ENCODE measurements at places on chromosomes 7 and 10.

GRCh38 chr10:53403688-53404087, 631.1 kb upstream of the MBL2 start:
- DNase-seq = peak; percentile 93
- H3K36me3 ChIP-seq = no peaks in the 10 kb centered on the region
- no peak overlapping the region for H3K4me3 ChIP-seq
- H3K27me3 ChIP-seq = no peaks in the 10 kb centered on the region
- H3K27ac ChIP-seq = no peak overlapping the region

- H3K27me3 ChIP-seq = no peaks in the 10 kb centered on the region
- no peaks in the 10 kb centered on the region for H3K4me1 ChIP-seq
- H3K4me3 ChIP-seq = no peak overlapping the region
- DNase-seq = no peak
Observed at GRCh38 chr7:69832356-69832755, 234.1 kb downstream of the AUTS2 start.

DNA sequence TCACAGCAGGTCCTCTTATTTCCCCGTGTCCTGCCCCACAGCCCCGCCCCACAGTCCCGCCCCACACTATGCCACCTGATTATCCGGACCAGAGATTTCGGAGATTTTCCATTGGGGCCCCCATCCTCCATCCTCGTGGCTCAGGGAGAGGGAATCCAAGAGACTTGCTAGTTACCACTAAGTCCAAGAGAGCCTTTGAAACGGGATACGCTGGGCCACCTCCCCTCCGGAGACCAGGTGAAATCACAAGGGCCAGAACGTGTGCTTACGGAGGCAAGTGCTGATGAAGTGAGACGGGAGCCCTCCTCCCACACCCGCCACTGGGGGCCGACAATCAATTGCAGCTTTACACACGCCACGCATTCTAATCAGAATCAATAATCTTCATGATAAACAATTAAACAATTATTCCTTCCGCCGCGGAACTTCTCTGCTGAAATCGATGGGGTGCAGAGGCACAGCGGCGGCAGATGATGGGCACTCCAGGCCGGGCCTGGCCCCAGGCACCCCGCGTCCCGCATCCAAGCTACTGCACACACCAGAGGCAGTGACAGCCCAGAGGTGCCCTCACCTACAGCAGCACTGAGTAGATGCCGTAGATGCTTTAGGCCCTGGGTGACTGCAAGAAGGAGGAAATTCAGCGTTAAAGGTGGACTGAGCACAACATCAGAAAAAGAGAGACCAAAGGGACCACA, 534.0 kb upstream of the FOXK1 start:
- no peaks in the 10 kb centered on the region for H3K4me1 ChIP-seq
- H3K27me3 ChIP-seq = no peaks in the 10 kb centered on the region
- H3K4me3 ChIP-seq = no peak overlapping the region

DNA sequence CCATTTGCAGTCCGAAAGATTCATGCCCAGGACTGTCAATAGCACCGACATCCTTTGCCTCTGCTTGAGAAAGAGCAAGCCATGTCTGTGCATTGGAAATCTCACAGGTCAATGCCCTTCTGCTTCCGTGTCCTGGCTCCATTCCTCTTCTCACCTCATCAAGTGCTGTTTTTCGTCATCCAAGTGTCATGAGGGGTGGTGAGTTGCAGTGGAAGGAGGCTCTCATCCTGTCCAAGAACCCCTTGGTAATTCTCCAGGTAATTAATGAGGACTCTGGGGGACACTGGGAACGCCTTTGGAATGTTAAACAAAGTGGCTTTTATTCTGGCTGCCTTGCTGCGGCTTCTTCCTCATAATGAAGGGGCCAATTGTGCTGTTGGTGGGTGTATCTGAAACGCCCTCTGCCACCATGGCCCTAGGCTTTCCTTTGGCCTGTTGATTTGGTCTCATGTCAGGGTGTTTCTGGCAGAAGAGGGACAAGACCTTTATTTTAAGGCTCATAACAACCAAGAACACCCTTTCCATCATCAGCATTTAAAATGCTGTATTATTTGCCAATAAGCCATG, 57.7 kb downstream of the PPP1R3C start:
- no peak overlapping the region for H3K4me3 ChIP-seq
- H3K36me3 ChIP-seq = no peaks in the 10 kb centered on the region
- DNase-seq = no peak
- no peaks in the 10 kb centered on the region for H3K27me3 ChIP-seq
- no peak overlapping the region for H3K27ac ChIP-seq

GRCh38 chr7:13770305-13770704, 219.2 kb downstream of the ETV1 start:
- no peaks in the 10 kb centered on the region for H3K4me1 ChIP-seq
- no peak overlapping the region for H3K4me3 ChIP-seq
- H3K27ac ChIP-seq = no peak overlapping the region
- no peaks in the 10 kb centered on the region for H3K27me3 ChIP-seq

DNA sequence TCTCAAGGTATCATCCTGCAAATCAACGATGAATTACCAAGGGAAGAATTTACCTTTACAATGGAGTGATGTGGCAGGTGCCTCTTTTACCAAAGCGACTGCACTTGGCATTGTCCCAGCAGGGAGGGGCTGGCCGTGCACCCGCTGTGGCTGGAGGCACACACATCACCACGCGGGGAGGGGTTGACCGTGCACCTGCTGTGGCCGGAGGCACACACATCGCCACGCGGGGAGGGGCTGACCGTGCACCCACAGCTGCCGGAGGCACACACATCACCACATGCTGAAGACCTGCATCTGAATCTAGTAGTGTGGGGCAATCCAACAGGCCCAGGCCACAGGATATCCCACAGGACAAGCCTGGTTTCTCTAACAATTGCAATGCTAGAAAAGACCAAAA, 493.5 kb downstream of the DNAJB6 start:
- no peak overlapping the region for H3K4me3 ChIP-seq
- no peaks in the 10 kb centered on the region for H3K27me3 ChIP-seq
- no peaks in the 10 kb centered on the region for H3K36me3 ChIP-seq
- peak; percentile 32 for DNase-seq
- no peaks in the 10 kb centered on the region for H3K4me1 ChIP-seq

- no peaks in the 10 kb centered on the region for H3K4me1 ChIP-seq
- no peaks in the 10 kb centered on the region for H3K27me3 ChIP-seq
- H3K36me3 ChIP-seq = no peaks in the 10 kb centered on the region
- peak overlapping the region; percentile 70 for H3K27ac ChIP-seq
- H3K4me3 ChIP-seq = no peak overlapping the region
Observed at GRCh38 chr7:100372694-100373093, 593 bp upstream of the PILRA start.

DNA sequence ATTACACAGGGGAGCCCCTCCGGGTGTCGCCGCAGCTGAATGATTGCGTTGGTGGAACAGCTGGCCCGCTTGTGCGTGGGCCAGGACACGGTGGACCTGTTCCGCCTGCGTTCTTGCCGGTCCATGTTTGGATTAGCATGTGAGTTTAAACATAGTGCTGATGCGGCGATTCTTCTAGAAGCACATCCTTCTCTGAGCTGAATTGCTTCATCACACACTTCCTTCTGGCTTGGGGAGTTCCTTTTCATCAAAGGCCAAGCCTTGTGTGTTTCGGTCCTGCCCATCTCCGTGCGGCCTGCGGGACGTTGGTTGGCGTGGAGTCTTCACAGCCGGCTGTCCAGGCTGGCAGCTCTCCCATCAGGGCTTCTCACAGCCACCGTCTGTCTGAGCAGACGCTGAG, 45.5 kb upstream of the SLC29A4 start:
- no peaks in the 10 kb centered on the region for H3K36me3 ChIP-seq
- DNase-seq = peak; percentile 53
- H3K27me3 ChIP-seq = no peaks in the 10 kb centered on the region
- no peaks in the 10 kb centered on the region for H3K4me1 ChIP-seq
- no peak overlapping the region for H3K27ac ChIP-seq

- H3K36me3 ChIP-seq = no peaks in the 10 kb centered on the region
- H3K4me1 ChIP-seq = no peaks in the 10 kb centered on the region
- no peaks in the 10 kb centered on the region for H3K27me3 ChIP-seq
- DNase-seq = no peak
- no peak overlapping the region for H3K27ac ChIP-seq
- no peak overlapping the region for H3K4me3 ChIP-seq
Observed at GRCh38 chr7:142519079-142520078, 229.9 kb upstream of the PRSS1 start.

DNA sequence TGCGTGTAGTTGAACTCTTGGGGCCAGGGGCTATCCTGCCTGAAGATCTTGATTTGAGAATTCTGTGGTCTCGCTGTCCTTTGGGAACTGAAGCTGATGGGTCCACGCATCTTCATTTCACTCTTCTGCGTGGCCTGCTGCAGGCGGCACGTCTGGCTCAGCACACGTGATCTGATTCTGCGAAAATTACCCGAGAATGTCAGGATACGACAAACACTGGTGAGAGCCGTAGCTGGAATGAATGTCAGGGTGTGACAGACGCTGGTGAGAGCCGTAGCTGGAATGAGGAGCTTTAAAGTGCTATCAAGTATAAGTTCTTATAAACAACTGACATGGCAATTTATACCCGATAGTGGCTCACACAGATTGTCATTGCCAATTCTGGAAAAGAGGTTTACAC, 44.6 kb upstream of the CFAP46 start:
- no peaks in the 10 kb centered on the region for H3K4me1 ChIP-seq
- H3K4me3 ChIP-seq = no peak overlapping the region
- H3K27me3 ChIP-seq = no peaks in the 10 kb centered on the region
- H3K27ac ChIP-seq = no peak overlapping the region
- peak; percentile 13 for DNase-seq

- peak overlapping the region; percentile 77 for H3K4me3 ChIP-seq
- no peaks in the 10 kb centered on the region for H3K27me3 ChIP-seq
- H3K36me3 ChIP-seq = no peaks in the 10 kb centered on the region
- H3K27ac ChIP-seq = peak overlapping the region; percentile 98
Observed at GRCh38 chr7:35695473-35695850, 527 bp upstream of the HERPUD2 start.

- H3K4me3 ChIP-seq = no peak overlapping the region
- no peaks in the 10 kb centered on the region for H3K27me3 ChIP-seq
- no peak overlapping the region for H3K27ac ChIP-seq
- DNase-seq = no peak
- no peaks in the 10 kb centered on the region for H3K4me1 ChIP-seq
Observed at GRCh38 chr10:115566867-115567266, 473.7 kb downstream of the ATRNL1 start.

- H3K4me1 ChIP-seq = no peaks in the 10 kb centered on the region
- no peak overlapping the region for H3K27ac ChIP-seq
- no peaks in the 10 kb centered on the region for H3K36me3 ChIP-seq
- no peak for DNase-seq
Observed at GRCh38 chr7:22846961-22847360, 24.3 kb upstream of the TOMM7 start.

DNA sequence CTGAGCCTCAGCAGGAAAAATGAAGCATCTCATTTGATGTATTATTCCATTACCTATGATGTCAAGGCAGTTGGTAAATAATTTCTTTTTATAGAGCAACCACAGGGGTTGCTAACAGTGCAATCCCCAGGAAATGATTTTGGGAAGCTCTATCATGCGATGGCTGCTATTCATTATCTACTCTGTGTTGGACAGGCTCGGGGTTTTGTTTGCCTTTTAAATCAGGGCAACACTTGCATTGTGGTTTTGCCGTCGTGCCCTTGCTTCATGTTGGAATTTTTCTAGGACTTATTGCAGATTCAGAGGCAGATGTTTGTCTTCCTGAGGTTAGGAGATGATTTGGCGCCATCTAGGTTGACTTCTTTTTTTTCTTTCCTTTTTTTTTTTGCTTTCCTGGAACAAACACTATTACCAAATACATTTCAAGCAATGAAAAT, 128.4 kb downstream of the BICC1 start:
- no peak overlapping the region for H3K27ac ChIP-seq
- no peaks in the 10 kb centered on the region for H3K36me3 ChIP-seq
- DNase-seq = no peak
- H3K4me1 ChIP-seq = no peaks in the 10 kb centered on the region
- no peaks in the 10 kb centered on the region for H3K27me3 ChIP-seq

GRCh38 chr7:150507947-150508602, 6.6 kb upstream of the GIMAP7 start:
- H3K4me3 ChIP-seq = no peak overlapping the region
- no peaks in the 10 kb centered on the region for H3K4me1 ChIP-seq
- H3K36me3 ChIP-seq = no peaks in the 10 kb centered on the region

GRCh38 chr7:46317256-46317655, 396.2 kb upstream of the IGFBP3 start:
- no peak for DNase-seq
- no peaks in the 10 kb centered on the region for H3K36me3 ChIP-seq
- H3K4me1 ChIP-seq = no peaks in the 10 kb centered on the region

DNA sequence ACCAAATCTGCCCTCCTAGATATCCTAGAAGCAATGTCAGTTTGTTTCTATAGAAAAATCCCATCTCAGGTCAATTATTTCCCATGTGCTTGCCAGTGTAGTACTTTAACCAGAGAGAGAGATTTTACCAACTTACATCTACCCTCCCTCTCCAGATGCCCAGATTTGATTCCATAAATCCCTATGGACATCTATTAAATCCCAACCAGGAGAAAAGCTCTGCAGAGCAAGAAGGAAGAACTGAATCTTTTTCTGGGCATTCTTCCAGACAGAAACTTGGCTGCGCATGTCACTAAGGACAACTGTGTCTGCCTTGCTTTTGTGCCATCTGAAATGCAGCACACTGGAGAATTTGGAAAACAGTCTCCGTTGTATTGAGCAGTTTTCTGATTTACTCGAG, 597.6 kb downstream of the SORCS1 start:
- no peaks in the 10 kb centered on the region for H3K27me3 ChIP-seq
- H3K4me1 ChIP-seq = no peaks in the 10 kb centered on the region
- H3K27ac ChIP-seq = no peak overlapping the region
- DNase-seq = no peak

DNA sequence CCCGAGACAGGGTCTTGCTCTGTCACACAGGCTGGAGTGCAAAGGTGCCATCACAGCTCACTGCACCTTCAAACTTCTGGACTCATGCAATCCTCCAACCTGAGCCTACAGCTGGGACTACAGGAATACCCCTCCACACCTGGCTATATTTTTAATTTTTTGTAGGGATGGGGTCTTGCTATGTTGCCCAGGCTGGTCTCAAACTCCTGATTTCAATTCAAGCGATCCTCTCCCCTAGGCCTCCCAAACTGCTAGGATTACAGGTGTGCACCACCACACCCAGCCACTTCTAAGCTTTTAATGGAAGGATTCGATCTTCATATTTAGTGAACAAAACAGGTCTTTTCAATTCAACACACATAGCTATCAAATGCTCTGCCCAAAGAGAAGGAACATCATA, 29.7 kb downstream of the FZD9 start:
- H3K36me3 ChIP-seq = peaks cover 69% of the 10 kb centered on the region
- H3K4me1 ChIP-seq = no peaks in the 10 kb centered on the region
- H3K27ac ChIP-seq = no peak overlapping the region
- H3K27me3 ChIP-seq = no peaks in the 10 kb centered on the region
- DNase-seq = no peak

- no peak for DNase-seq
- H3K4me1 ChIP-seq = peaks cover 74% of the 10 kb centered on the region
- H3K4me3 ChIP-seq = no peak overlapping the region
- H3K36me3 ChIP-seq = no peaks in the 10 kb centered on the region
- peak overlapping the region; percentile 68 for H3K27ac ChIP-seq
Observed at GRCh38 chr7:139757968-139758367, 19.8 kb downstream of the HIPK2 start.

DNA sequence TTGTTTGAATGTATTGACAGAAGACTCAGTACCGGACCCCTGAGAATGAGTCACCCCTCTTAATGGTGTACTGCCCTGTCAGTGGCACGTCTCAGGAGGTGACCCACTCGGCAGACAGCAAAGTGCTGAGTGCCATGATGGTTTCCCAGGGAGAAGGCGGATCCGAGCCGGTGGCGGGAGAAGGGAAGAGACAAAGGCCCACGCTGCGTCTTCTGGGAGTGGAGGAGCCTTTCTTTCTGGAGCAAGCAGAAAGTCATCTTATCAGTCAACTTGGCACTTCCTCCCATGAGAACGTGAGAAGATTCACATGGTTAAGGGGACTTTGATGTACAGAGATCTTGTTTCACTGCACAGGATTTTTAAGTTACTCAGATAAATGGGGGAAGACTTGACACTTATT, 14.6 kb upstream of the PPP2R2D start:
- DNase-seq = no peak
- no peak overlapping the region for H3K27ac ChIP-seq
- no peaks in the 10 kb centered on the region for H3K36me3 ChIP-seq
- H3K4me3 ChIP-seq = no peak overlapping the region
